Umbilical cord (tissue), 2 donors: ENCODE measurements at places on chromosomes 16 and 17.

- peak; percentile 21 for DNase-seq
Measured at GRCh38 chr17:12489325-12489724, 176.4 kb upstream of the MYOCD start.

- no peak for DNase-seq
Measured at GRCh38 chr16:30736995-30737793, 11.0 kb upstream of the PHKG2 start.

GRCh38 chr17:68247445-68248198, at the start of gene AMZ2:
Gene AMZ2, plus strand, starts transcription at chr17:68248043. Its CDS starts 2,145 bp downstream, at chr17:68250188.
- DNase-seq, result peak; percentile 97

DNA sequence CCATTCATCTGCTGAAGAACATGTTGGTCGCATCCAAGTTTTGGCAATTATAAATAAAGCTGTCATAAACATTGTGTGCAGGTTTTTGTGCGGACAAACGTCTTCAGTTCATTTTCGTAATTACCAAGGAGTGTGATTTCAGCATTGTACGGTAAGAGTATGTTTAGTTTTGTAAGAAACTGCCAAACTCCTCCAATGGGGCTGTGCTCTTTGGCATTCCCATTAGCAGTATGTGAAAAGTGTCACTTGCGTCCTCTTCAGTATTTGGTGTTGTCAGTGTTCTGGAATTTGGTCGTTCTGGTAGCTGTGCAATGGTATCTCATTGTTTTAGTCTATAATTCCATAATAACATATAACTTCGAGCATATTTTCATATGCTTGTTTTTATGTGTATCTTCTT, 120.9 kb downstream of the BCAS3 start:
- no peak for DNase-seq

DNA sequence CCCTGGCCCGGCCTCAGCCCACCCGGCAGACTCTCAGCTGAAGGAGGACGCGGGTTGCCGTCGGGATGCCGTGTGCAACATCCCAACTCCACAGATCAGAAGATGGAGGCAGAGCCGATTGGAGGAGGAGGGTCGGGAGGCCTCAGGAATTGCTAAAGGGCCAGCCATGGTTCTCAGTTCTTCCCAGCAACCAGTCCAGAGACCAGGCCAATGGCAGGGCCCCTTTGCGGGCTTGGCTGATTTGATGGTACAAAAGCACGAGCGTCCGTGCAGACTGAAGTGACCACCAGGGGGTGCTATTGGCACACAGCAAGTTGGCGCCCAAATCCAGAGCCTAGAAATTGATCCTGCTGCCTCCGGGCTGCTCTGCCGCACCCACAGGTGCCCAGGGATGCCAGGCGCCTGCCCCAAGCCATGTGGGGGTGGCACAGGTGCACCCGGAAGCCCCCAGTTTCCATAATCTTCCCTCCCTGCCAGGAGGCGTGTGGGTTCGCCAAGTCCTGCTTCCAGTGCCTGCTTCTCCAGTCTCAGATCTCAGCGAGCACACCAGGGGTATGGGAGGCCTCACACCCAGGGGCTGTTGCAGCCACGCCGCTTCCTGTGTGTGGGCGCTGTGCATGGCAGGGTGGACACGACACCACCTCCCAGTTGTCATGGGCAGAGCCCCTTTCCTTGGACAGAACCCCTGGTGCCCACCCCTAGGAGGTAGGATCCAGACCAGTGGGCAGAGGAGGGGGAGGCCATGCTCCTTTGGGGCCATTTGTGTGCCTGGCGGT, 7.1 kb upstream of the TEX19 start:
- DNase-seq, result peak; percentile 86

DNA sequence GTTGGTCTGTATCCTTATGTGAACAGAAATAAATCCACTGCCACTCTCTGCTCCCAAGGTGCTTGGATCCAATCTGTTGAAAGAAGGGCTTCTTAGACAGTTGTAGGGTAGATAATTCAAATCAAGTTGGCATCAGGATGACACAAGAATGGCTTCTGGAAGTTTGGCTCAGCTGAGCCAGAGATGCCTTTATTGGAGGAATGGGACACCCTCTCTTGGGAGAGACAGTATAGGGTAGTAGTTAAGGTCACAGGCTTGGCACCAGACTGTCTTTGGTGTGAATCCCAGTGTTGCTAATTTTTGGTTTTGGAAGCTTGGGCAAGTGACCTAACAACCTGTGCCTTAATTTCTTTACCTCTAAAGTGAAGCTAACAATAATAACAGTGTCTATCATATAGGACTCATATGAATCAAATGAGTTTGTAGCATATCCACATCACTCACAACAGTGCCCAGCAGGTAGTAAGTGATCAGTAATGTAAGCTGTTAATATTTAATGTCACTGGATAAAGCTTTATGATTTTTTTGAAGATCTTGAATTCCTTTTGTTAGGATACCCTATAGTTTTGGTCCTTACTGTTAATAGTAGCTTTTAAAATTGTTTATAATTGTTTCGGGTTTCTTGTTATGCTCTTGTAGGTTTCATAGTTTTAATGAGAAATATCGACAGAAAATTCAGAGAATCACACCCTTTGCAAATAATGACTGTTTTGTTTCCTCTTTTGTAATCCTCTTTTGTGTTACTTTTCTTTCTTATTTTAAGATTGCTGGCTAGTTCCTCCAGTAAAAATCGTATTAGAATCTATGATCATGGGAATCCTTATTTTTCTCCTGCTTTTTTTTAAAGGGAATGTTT, 19.1 kb downstream of the ZNRF1 start:
- no peak for DNase-seq

DNA sequence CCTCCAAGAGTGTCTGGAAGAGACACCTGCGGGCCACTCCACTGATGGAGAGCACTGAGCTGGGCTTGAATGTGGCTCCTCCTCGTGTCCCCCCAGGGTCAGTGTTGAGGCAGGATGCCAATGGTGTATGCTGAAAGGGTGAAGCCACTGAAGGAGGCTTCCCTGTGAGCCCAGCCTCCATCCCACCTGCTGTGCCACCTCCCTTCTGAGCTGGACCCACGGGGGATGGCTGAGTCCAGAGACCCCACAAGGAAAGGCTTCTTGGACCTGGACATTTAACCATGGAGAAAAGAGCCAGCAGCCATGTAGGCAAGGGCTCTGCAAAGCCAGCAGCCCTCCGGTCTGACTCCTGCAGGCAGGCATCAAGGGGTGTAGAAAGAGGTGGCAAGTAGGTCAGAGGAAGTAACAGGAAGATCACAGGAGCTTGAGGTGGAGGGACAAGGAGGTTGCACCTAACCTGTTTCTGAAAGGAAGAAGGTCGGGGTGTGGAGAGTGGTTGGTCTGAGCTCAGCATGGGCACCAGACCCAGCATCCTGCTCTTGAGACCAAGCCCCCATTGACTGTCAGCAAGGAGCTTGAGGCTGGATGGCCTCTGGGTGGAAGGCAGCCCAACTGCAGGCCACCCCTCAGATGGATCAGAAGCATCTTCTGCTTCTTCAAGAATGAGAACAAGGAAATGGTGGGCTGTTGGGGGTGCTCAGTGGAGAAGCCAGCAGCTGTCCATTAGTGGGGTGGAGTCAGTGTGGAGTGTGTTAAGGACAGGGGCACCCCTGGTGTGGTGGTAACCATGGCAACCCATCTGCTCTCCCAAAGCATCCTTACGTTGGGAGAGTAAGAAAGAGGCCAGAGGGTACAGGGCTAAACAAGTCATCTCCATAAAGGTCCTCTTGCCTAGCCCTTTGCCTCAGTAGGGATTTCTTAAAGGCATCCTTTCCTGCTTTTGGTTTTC, 80.7 kb downstream of the PLD6 start:
- no peak for DNase-seq

- DNase-seq, result peak; percentile 90
Measured at GRCh38 chr16:67191995-67192681, at the start of gene E2F4. Gene E2F4, plus strand, starts transcription at chr16:67192155. Its CDS starts 73 bp downstream, at chr16:67192228.

DNA sequence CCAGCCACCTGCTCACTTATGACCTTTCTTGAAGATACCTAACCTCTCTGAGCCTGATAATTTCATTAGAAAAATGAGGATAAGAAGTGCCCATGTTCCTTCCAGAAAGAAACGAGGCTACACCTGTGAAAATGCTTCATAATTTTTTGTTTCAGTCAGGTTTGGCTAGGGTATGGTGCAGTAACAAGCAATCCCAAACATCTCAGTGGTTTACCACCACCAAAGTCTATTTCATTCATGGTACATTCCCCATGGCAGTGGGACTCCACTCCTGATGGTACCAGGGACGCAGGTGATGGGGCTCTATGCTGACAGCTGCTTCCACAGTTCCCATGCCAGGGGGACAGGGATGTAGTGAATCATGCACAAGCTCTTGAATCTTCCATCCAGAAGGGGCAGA, 147.6 kb upstream of the CES5A start:
- DNase-seq, result no peak

DNA sequence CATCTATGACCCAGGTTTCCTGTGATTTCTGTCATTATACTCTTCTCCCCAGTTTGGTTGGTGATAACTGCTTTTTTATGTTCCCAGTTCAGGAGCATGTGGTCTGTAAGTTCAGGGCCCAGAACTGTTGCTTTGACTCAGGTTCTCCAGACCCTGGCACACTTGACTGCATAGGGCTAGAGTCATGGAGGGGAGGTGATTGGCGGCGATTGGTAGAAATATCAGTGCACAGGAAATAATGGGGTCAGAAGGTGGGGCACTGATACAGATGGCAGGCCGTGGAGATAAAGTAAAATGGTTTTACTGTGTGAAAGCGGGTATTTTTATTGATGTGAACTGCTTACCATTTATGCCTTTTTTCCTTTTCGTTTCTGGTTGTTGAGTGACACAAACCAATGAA, 28.7 kb downstream of the TAC4 start:
- DNase-seq, result no peak

GRCh38 chr16:10308305-10309193, 77.3 kb upstream of the ATF7IP2 start:
- peak; percentile 21 for DNase-seq

- no peak for DNase-seq
Measured at GRCh38 chr17:66994361-66994760, 29.9 kb downstream of the CACNG4 start.

- DNase-seq, result no peak
Measured at GRCh38 chr16:86614699-86615098, 36.4 kb downstream of the FOXL1 start.
